ENCODE measurements at places on chromosomes 13 and 19. TPM values are rescaled to one million over a fixed set of nuclear protein-coding genes. Genes with fewer than 3 reads are reported as not detected.

PALM3 gene
- total RNA-seq: 0.87 TPM

CBY2 gene
- total RNA-seq: not detected

RNF17 gene
- not detected for total RNA-seq

SYCN gene
- total RNA-seq: not detected

KIR3DL2 gene
- not detected for total RNA-seq

STARD13 gene
- total RNA-seq: 29.1 TPM

PSG11 gene
- total RNA-seq: not detected

HOMER3 gene
- 85.0 TPM for total RNA-seq

PTGER1 gene
- total RNA-seq: 5.2 TPM

STAP2 gene
- total RNA-seq: 5.9 TPM

TMEM221 gene
- not detected for total RNA-seq

LHB gene
- total RNA-seq: not detected

SIGLEC12 gene
- not detected for total RNA-seq

TBC1D17 gene
- 11.6 TPM for total RNA-seq

RAX2 gene
- not detected for total RNA-seq

NCCRP1 gene
- total RNA-seq: not detected

CTXN1 gene
- 2.6 TPM for total RNA-seq

THSD8 gene
- not detected for total RNA-seq

ZNF547 gene
- total RNA-seq: 3.2 TPM

FPR2 gene
- not detected for total RNA-seq

TMIGD2 gene
- total RNA-seq: not detected

NECTIN2 gene
- total RNA-seq: 68.9 TPM

CATSPERD gene
- not detected for total RNA-seq

PSG3 gene
- not detected for total RNA-seq

KANK3 gene
- 0.33 TPM for total RNA-seq

REXO1 gene
- total RNA-seq: 5.6 TPM

PLIN4 gene
- 4.0 TPM for total RNA-seq

UBE2M gene
- total RNA-seq: 92.1 TPM

CYP2A13 gene
- not detected for total RNA-seq

ADAT3 gene
- 3.9 TPM for total RNA-seq

CPT1C gene
- total RNA-seq: 15.6 TPM

PBX4 gene
- 1.9 TPM for total RNA-seq

METTL21C gene
- total RNA-seq: not detected

ZNF534 gene
- not detected for total RNA-seq

TMEM238 gene
- 0.33 TPM for total RNA-seq

PNMA8B gene
- total RNA-seq: 0.44 TPM
